ENCODE measurements at places on chromosomes 7 and 10. TPM values are rescaled to one million over a fixed set of nuclear protein-coding genes. Genes with fewer than 3 reads are reported as not detected.

GRCh38 chr10:103722632-103723031 is 132.7 kb downstream of the SH3PXD2A start:
- DNase-seq, result no peak

DNA sequence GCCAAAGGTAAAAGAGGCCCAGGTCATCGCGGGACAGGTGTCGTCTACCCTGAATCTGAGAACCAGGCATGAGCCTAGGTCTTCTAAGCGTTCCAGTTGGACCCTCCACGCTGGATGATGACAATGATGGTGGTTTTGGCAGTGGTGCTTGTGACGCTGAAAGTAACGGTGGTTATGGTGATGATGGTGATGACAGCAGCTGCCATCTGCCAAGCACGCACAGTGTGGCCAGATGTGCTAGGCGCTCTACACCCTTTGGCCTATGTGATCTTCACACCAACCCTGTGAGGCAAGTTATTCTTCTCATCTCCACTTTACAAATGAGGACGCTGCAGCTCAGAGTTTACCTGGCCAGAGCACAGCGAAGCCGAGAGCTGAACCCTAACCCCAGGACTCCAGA is 93.9 kb downstream of the FAM53B start:
- no peak for DNase-seq

GRCh38 chr10:74255214-74255613 is 104.2 kb downstream of the ADK start:
- no peak for DNase-seq

- DNase-seq, result no peak
These were observed 83.4 kb downstream of the ZRANB1 start for GRCh38 chr10:125025341-125025740.

- DNase-seq, result no peak
These were observed 448.1 kb upstream of the PODXL start for GRCh38 chr7:132004529-132004928.

DNA sequence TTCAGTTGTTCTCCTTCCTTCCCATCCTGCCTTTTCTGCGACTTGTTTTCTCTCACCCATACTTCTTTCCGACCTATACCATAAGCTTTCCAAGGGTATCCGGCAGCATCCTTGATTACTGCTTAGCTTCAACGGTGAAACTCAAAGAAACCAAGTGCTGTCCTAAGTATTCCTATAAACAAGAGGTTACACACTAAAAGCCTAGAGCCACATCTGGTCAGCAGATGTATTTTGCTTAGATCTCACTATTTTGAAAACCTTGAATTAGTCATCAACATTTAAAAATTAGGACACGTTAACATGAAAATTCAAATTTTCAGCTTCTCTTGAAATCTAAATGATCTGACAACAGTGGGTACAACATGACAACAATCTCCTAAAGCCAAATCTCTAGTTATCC is 20.0 kb downstream of the ARHGAP21 start:
- no peak for DNase-seq

- DNase-seq, result no peak
These were observed 148.5 kb downstream of the AOAH start for GRCh38 chr7:36575832-36576231.

LEP gene
- total RNA-seq, result 306 TPM

CDK1 gene
- total RNA-seq, result 1.9 TPM

GRCh38 chr7:74684473-74684872 is 27.0 kb downstream of the GTF2I start:
- no peak for DNase-seq

DNA sequence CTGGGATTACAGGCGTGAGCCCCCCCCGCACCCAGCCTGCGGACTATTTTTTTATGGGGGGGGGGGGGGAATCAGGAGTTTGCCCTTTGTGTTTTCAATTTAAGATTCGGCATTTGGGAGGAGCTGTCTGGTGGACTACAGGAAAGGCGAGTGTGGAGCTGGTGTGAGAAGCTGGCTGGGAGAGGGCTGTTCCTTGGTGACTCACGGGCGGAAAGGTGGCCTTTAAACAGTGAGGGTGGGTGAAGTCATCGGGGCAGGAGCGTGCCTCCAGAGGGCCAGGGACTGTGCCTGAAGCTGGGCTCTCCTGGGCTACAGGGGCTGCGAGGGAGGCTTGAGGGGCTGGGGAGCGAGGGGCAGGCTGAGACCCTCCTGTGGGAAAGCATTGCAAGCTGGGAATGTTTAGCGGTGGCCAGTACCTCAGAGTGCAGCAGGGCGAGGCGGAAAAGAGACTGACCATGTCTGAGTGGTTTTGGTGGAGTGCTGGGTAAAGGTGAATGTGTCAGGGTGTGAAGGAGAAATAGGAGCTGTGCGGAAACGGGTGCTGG is 39.7 kb upstream of the ZNF32 start:
- DNase-seq, result no peak

DNA sequence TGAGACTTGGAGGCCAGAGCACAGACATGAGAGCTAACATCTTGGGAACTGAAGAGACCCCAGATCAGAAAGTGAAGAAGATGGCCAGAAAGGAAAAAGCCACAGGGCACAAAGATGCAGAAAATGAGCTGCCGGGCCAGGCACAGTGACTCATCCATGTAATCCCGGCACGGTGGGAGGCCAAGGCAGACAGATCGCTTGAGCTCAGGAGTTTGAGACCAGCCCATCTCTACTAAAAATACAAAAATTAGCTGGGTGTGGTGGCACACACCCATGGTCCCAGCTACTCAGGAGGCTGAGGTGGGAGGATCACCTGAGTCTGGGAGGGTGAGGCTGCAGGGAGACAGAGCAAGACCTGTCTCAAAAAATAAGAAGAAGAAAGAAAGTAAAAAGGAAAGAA is 81.4 kb upstream of the MGMT start:
- DNase-seq, result no peak

PRKG1 gene
- total RNA-seq, result 36.4 TPM

CTNNA3 gene
- 1.3 TPM for total RNA-seq

GRCh38 chr7:81769891-81770727 is at the start of gene HGF:
TSS of gene HGF (minus strand) at chr7:81770047. CDS start at chr7:81769971, 76 bp downstream.
- peak; percentile 29 for DNase-seq

DNA sequence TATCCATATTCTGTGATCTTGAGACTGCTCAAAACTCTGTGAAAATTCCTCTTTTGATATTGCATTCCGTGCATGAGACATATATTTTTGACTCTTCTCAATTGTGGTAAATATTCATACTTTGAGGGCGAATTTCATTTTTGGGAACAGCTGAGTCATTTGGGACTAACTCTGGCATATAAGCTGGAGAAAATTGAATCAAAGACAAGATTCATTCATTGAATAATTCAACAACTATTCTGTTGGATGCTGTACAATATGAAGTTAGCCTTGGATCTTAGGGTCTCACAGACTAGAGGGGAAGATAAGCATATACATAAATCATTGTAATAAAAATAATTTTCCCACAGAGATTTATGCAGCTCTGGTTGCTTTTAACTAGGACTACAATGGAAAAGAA is 183.2 kb upstream of the NEBL start:
- no peak for DNase-seq

GRCh38 chr10:43399320-43400310 is 9.4 kb downstream of the HNRNPF start:
- no peak for DNase-seq

GRCh38 chr7:110502888-110503465 is 588.0 kb upstream of the LRRN3 start:
- DNase-seq, result no peak

- DNase-seq, result no peak
These were observed 75.6 kb downstream of the CTBP2 start for GRCh38 chr10:125084614-125085257.

Data from omental fat pad (tissue), 4 donors.